ENCODE measurements at places on chromosomes 5 and 9.

GRCh38 chr5:56247592-56247991 is 14.5 kb upstream of the ANKRD55 start:
- no peak overlapping the region for H3K4me3 ChIP-seq

DNA sequence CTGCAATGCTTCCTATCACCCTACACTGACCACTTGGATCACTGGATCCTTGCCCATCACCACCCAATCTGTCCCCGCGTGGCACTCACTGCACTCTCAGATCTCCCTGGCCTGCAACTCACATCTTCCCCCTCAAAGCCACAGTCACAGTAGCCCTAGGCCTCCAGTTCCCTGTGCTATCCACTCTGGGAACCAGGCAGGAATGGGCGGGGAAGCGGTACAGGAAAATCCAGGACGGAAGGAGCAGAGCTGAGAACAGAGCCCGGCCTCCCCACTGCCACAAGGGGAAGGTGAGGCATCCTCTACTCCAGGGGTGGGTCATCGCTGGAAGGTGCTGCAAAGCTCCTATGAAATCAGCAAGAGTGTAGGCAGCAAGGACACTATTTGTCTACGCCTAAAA is 102.6 kb downstream of the ESM1 start:
- H3K27me3 ChIP-seq: no peaks in the 10 kb centered on the region
- no peaks in the 10 kb centered on the region for H3K4me1 ChIP-seq
- DNase-seq: no peak
- no peaks in the 10 kb centered on the region for H3K36me3 ChIP-seq

GRCh38 chr5:61619777-61620518 is 287.9 kb downstream of the ZSWIM6 start:
- no peak overlapping the region for H3K4me3 ChIP-seq
- no peak overlapping the region for H3K27ac ChIP-seq
- H3K4me1 ChIP-seq: no peaks in the 10 kb centered on the region
- H3K27me3 ChIP-seq: no peaks in the 10 kb centered on the region
- DNase-seq: no peak

- no peak overlapping the region for H3K27ac ChIP-seq
- no peaks in the 10 kb centered on the region for H3K4me1 ChIP-seq
- no peaks in the 10 kb centered on the region for H3K27me3 ChIP-seq
- no peak overlapping the region for H3K4me3 ChIP-seq
Observed at GRCh38 chr9:33661176-33661575, 134.2 kb upstream of the PRSS3 start.

Measured in aorta (tissue), 5 donors.